ENCODE measurements at places on chromosomes 12 and 14.

GRCh38 chr14:40053416-40053815 is 621.2 kb upstream of the FBXO33 start:
- no peak for DNase-seq

DNA sequence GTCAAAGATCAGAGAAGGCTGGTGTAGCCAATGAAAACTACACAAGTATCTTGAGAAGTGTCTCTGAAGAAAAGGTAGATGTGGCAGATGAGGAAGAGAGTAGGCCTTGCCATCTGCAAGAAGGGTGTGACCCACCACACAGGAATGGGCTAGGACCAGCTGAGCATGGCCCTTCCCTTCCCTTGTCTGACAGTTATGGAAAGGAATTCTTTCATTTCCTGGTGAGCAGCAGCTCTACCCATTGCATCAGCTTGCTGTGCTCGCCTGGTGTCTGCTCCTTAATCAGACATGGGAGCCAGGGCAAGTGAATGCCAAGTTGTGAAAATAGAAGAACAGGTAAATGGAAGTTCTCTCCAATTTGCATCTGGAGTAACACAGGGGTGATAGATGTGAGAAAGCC is 145.2 kb upstream of the KRR1 start:
- DNase-seq = peak; percentile 84

DNA sequence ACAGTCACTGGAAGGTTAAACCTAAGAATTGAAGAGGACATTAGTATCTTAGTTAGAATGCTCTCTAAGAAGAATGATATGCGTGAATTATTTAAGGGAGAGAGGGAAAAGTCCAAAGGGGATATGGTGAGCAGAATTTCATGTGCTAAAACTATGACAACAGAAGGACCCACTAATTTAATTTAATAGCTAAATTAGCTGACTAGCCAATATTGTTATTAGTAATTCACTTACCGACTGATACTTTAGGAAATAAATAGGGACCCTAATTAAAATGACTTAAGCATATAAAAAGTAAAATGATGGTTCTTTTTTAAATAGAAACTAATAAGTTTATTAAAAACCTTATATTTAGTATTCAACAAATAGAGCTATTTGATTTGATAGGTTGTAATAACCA is 179.6 kb downstream of the RASSF9 start:
- no peak for DNase-seq

GRCh38 chr14:93317210-93317874 is 15.5 kb downstream of the BTBD7 start:
- DNase-seq = no peak

- DNase-seq = no peak
These were observed 43.0 kb downstream of the PPM1H start for GRCh38 chr12:62891805-62892549.

DNA sequence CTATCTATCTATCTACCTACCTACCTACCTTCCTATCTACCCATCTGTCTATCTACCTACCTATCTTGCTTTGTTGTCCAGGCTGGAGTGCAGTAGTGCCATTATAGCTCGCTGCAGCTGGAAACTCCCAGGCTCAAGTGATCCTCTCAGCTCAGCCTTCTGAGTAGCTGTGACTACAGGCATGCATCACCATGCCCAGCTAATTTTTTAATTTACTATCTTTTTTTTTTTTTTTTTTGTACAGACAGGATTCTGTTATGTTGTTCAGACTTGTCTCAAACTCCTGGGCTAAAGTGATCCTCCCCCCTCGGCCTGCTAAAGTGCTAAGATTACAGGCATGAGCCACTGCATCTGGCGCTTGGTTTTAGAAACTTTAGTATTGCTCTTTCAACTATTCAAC is 762.4 kb downstream of the SLC6A15 start:
- no peak for DNase-seq

DNA sequence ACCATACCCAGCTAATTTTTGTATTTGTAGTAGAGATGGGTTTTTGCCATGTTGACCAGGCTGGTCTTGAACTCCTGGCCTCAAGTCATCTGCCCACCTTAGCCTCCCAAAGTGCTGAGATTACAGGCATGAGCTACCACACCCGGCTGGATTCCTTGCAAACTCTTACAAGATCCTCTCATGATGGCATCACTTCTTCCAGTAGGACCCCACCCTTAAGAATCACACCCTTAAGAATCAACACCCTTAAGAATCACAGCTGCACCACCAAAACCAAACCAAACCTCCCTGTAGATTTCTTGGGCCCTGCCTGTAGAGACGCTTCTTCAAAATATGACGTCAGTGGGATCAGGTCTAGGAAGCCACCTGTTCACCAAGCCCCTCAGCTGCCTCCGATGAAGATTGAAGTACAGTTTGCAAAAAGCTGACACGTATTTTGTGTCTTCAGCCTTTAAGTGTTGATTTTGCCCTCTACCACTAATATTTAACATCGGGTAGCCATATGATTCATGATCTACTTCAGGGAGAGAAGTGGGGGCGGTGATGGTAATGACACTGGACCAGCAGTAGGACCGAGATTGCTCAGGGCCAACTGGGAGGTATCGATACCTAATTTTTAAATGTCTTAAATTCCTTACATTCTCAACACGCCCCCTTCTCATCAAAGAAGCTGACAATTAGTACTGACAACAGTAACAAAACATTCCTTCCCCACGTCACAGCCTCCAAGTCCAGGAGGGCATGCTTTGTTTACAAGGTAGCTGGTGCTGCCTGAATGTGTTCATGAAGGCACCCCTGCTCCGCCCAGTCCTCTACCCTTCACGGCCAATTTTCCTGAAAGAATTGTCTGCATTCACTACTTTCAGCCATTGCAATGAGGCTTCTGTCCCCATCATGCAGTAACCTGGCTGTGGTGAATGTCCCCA is 57.2 kb downstream of the ESRRB start:
- no peak for DNase-seq

- no peak for DNase-seq
These were observed 30.9 kb upstream of the SYNDIG1L start for GRCh38 chr14:74456684-74457564.

DNA sequence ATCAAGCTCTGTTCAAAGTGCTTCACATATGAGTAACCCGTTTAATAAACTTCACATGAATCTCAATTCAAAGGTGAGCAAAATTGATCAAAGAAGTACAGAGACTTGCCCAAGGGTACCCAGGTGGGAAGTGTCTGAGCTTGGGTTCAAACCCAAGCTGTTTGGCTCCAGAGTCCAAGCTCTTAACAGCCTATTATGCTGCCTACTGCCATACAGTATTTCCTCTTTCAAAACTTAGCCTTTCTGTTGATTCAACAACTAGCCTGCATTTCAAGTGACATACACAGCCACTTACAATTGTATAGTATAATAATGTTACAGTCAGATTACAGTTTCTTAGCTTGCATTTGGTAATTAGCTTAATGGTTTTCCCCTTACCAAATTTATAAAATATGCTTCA is 29.7 kb downstream of the FRMD6 start:
- DNase-seq = no peak

GRCh38 chr14:22007784-22008412 is 334.3 kb upstream of the OR4E1 start:
- no peak for DNase-seq
